ENCODE measurements at places on chromosomes 4 and X.

GRCh38 chrX:15758140-15758539 is 20.1 kb downstream of the CA5B start:
- no peak for DNase-seq

- no peak for DNase-seq
Observed at GRCh38 chrX:139889760-139890159, 43.1 kb downstream of the ATP11C start.

GRCh38 chrX:134685668-134686067 is 27.4 kb upstream of the PLAC1 start:
- no peak for DNase-seq

- DNase-seq = no peak
Observed at GRCh38 chr4:152776352-152776751, 3.2 kb downstream of the TIGD4 start.

DNA sequence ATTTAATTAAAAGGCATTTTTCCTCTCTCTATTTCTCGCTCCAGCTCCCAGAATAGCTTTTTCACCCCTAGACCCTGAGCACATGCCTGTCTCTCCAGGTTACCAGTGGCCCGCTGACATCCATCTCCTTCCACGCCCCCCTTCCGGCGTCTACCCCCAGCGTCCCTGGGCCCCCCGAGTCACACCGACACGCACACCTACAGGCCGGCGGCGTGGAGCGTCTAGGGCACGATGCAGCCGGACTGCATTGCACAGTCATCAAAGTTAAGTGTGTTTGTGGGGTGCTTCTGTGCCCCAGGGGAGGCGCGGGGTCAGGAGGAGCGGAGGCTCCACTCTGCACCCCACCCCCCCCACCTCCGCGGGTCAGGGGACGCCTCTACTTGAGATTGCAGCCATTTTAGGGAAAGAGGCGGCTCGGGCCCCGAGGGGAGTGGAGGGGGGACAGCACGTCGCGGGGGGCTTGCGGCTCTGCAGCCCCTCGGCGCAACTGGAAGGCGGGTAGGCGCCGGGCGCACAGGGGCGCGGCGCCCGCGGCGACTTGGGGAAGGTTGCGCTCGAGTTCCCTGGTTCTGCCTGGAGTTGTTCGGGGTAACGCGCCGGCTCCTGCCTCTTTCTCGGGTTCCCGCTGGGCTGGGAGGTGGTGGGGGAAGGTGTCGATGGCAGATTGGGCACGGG is 112.7 kb downstream of the DHX15 start:
- no peak for DNase-seq

- DNase-seq = no peak
Observed at GRCh38 chrX:136021160-136021559, 35.9 kb downstream of the SLC9A6 start.

GRCh38 chr4:55973650-55974049 is 24.9 kb downstream of the CEP135 start:
- DNase-seq = no peak

GRCh38 chrX:42933187-42933586 is 155.2 kb upstream of the PPP1R2C start:
- DNase-seq = no peak

- DNase-seq = no peak
Observed at GRCh38 chr4:15295421-15296162, 132.2 kb upstream of the C1QTNF7 start.

DNA sequence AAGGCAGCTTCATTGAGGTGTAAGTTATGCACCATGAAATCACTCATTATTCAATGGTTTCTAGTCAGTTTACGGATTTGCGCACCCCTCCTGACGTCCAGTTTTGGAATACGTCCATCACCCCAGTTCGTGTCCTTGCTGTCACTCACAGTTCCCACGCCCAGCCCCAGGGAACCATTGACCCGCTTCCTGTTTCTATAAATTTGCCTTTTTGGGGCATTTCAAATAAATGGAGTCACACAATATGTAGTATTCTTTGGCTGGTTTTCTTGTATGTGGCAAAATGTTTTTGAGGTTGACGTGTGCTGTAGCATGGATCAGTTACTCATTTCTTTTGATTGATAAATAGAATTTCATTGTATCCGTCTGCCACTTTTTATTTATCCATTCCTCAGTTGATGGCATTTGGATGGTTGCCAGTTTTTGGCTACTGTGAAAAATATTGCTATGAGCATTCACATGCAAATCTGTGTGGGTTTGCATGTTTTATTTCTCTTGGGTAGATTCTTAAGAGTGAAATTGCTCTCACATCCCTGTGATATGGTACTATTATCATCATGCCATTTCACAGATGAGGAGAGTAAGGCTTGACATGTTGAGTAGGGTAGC is 18.4 kb upstream of the SORCS2 start:
- DNase-seq = no peak

DNA sequence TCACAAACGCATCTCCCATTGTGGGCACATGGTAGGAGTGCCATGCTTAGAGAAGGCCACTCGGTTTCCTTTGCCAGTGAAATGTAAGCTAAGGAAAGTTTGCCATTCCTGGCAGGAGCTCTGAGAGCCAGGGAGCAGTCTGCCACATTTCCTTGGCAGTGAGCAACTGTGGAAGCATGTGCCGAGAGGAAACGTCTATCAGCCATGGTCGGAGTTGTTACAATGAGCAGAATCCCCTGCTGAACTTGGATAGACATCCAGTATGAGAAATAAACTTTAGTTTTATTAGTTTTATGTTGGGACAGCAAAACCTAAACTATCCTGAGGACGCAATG is 51.1 kb downstream of the ENOPH1 start:
- no peak for DNase-seq

- no peak for DNase-seq
Observed at GRCh38 chrX:34943235-34943634, 639 bp downstream of the FAM47B start.

DNA sequence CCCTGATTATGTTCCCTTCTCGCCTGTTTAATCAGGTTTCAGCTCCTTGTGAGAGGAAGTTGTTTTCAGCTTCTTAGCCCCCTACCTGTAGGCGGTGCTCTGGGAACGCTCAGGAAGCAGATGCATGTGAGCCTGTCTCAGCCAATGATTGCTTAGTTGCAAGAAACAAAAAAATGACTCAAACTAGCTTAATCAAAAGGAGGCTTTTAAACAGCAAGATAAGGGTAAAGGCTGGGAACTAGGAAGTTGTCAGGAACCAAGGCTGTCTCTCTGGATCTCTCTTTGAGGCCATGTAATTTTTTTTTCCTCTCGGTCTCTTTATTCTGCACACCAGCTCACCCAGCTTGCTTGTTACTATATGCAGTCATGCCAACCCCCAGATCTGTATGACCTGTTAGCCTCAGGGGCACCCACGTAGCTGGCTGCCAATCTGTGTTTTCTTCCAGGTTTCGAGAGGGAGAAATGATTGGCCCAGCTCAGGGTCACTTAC is 109.1 kb downstream of the PTTG2 start:
- no peak for DNase-seq
